Fibroblast of skin of right biceps (primary cell): ENCODE measurements at places on chromosomes 3 and 15.

DNA sequence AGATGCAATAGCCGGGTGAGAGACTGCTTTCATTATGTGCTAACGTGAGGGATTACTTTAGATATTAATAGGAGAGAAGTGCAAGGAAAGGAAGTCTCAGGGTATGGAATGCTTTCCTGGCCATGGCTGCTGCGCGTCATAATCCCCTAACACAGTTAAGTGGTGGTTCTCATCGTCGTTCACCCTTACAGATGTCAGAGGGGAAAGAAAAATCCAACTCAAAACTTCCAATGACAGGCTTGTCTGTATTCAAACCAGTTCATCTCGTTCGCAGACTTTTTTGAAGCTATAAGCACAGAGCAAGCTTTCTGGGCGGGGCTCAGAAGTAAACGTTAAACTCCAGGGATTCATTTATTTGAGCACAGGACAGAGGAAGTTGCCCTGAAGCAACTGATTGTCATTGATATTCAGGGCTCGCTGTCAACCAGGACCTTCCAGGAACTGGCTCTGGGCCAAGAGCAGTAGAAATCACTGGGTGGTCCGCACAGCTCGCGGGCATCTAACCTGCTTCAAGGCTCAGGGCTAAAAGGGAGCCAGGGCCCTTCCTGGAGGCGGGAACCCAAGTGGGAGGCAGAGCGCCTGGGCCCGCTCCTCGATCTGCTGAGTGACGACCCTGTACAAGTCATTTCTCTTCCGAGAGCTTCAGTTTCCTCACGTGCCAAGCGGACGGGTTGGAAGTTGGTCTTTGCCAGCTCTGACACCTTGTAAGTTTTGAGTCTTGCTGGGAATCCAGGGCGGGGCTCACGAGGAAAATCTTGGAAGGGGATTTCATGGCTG, 1.1 kb upstream of the LPP start:
- DNase-seq: peak; percentile 76

DNA sequence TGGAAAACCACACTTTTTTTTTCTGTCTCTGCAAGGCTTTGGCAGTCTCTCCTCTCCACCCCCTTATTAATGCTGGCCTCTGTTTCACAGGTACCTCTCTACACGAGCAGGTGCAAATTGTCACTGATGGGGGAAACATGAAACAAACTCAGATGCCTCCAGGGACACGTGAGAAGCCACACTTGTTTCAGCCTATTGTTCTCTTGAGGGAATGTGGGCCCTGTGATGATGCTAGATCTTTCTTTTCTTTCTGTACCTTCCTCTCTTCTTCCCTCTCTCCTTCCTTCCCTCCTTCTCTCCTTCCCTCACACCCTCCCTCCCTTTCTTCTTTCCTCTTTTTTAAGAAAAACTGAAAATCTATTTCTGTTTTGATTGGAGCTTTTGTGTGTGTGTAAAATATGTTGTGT, 5.7 kb upstream of the BLM start:
- no peak for DNase-seq

DNA sequence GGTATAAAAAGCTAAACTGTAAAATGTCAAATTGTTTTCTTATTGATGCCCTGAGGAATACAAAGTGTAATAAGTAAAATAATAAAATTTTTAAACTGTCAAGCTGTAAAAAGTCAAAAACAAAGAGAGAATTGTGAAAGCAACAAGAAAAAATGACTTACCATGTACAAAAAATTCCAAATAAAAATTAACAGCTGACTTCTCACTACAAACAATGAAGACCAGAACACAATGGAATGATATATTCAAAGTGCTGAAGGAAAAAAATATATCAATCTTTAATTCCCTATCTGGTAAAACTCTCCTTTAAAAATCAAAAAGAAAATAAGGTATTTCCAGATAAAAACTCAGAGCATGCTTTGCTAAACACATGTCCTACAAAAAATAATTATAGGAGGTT, 883.5 kb downstream of the IGSF11 start:
- no peak for DNase-seq

- peak; percentile 84 for DNase-seq
Measured at GRCh38 chr3:66076861-66077470, 38.2 kb upstream of the MAGI1 start.

GRCh38 chr15:77107068-77107467, 36.2 kb upstream of the TSPAN3 start:
- DNase-seq: no peak

GRCh38 chr15:62676891-62677290, 365.7 kb upstream of the TPM1 start:
- DNase-seq: no peak
